ENCODE measurements at places on chromosomes 16 and 17. TPM values are rescaled to one million over a fixed set of nuclear protein-coding genes. Genes with fewer than 3 reads are reported as not detected.

- no peak overlapping the region for H3K4me3 ChIP-seq
- no peaks in the 10 kb centered on the region for H3K27me3 ChIP-seq
- DNase-seq, result no peak
- no peaks in the 10 kb centered on the region for H3K4me1 ChIP-seq
- H3K27ac ChIP-seq, result no peak overlapping the region
Observed at GRCh38 chr17:65261682-65262636, 124.8 kb downstream of the RGS9 start.

DNA sequence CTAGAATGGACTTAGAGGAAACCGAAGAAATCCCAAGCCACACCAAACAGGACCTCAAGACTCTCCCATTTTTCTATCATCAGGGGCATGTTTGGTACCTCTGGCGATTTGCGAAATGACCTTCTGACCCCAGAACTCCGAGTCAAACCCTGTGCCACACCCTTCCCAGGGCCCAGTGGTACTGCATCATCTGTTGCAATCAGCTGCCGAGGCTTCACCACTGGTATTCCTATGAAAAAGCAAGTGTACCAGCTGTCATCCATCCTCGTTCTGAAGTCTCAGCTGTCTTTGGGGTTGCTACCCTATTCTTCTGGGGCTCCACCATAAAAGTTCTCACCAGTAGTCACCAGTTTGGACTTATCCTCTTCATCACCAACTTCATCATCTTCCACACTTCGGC is 2.3 kb upstream of the RSKR start:
- no peak overlapping the region for H3K27ac ChIP-seq
- no peak overlapping the region for H3K4me3 ChIP-seq
- H3K27me3 ChIP-seq, result no peaks in the 10 kb centered on the region
- peaks cover 14% of the 10 kb centered on the region for H3K4me1 ChIP-seq

DNA sequence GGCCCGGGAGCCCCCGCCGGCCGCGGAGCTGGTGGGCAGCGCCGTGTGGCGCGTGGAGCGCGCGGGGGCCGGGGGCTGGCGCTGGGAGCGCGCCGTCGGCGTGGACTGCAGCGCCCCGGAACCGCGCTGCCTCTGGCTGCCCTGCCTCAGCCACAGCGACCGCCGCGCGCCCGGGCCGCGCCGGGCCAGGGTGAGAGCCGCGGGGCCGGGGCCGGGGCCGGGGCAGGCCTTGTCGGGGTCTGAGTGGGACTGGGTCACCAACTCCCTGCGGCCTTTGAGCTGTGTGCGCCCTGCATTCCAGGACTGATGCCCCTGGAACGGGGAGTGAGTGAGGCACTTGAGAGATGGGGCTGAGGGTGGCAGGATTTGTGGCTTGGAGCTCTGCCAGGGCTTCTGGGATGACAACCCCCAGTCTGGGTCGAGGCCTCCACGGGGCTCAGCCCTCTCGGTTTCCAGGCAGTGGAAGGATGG is 25.7 kb downstream of the ARHGAP23 start:
- H3K27ac ChIP-seq, result no peak overlapping the region
- DNase-seq, result no peak
- no peaks in the 10 kb centered on the region for H3K27me3 ChIP-seq
- no peaks in the 10 kb centered on the region for H3K36me3 ChIP-seq
- H3K4me1 ChIP-seq, result no peaks in the 10 kb centered on the region

DNA sequence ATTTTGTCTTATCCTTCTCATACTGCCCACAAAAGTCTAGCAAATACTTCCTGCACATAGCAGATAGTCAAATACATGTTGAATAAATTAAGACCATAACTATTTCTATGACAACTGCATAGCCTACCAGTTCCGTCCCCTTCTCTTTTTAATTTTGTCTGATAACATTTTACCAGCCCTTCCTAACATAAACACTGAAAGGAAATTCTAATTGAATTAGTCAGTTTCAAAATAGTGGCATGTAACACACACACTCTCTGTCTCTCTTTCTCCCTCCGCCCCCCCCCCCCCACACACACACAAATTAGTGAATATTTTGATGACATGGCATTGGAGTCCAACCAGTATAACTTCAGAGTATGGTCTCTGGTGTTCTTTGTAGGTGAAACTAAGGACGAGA is 41.8 kb downstream of the TNRC6C start:
- H3K4me1 ChIP-seq, result no peaks in the 10 kb centered on the region
- H3K27ac ChIP-seq, result no peak overlapping the region
- H3K27me3 ChIP-seq, result no peaks in the 10 kb centered on the region
- no peak overlapping the region for H3K4me3 ChIP-seq

GRCh38 chr16:53282975-53283946 is 151.0 kb upstream of the RBL2 start:
- peaks cover 27% of the 10 kb centered on the region for H3K36me3 ChIP-seq
- no peak overlapping the region for H3K27ac ChIP-seq
- no peak for DNase-seq
- H3K4me1 ChIP-seq, result no peaks in the 10 kb centered on the region

- no peak within 1 kb of the TSS for H3K4me3 ChIP-seq
- no peak within 1 kb of the TSS for H3K27ac ChIP-seq
- no peak for DNase-seq
- H3K4me1 ChIP-seq, result no peaks in the 10 kb centered on the region
- no peaks in the 10 kb centered on the region for H3K36me3 ChIP-seq
- H3K27me3 ChIP-seq, result no peaks in the 10 kb centered on the region
Observed at GRCh38 chr17:18108401-18109312, at the start of gene MYO15A. Gene MYO15A (plus strand): TSS chr17:18108756. CDS start chr17:18118801, 10,045 bp downstream.

- DNase-seq, result no peak
- H3K36me3 ChIP-seq, result no peaks in the 10 kb centered on the region
- H3K4me1 ChIP-seq, result no peaks in the 10 kb centered on the region
- no peaks in the 10 kb centered on the region for H3K27me3 ChIP-seq
Observed at GRCh38 chr16:49468611-49469310, 95.2 kb downstream of the C16orf78 start.

- no peak overlapping the region for H3K4me3 ChIP-seq
- no peaks in the 10 kb centered on the region for H3K36me3 ChIP-seq
- H3K27ac ChIP-seq, result no peak overlapping the region
- H3K27me3 ChIP-seq, result no peaks in the 10 kb centered on the region
- DNase-seq, result no peak
Observed at GRCh38 chr17:56085576-56086267, 67.6 kb upstream of the ANKFN1 start.

The UNC13D gene
- total RNA-seq, result 3.7 TPM

- H3K27ac ChIP-seq, result no peak overlapping the region
- H3K36me3 ChIP-seq, result no peaks in the 10 kb centered on the region
- no peak overlapping the region for H3K4me3 ChIP-seq
Observed at GRCh38 chr17:61463316-61464129, 11.3 kb downstream of the TBX4 start.

DNA sequence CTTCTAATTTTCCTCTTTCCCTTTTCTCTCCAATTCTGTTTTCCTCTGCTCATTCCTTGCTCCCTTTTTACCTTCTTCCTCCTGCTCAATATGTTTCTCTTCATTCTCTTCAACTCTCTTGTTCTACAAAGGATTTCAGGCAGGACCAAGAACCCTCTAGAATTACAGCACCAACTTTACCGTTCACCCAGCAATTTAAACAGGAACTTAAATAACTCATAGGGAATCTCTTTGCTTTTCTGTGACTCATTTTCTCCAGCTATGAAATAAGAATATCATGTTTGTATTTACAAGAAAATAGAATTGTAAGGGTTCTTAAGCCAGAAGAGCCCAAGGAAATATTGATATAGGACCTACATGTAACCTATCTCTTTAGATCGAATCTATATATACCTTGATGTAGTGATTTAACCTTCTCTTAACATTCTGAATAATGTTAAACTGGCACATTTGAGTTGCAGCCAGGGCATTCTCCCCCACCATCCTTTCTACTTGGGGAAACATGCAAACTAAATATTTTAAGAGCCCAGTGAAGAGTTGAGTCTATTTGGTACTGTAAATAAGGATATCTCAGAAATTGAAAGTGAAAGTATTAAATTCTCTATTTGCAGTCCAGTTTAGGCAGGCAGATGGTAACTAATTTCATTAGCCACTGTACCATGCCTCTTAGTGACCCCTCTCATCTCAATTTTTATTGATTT is 137.0 kb downstream of the ANKFN1 start:
- no peaks in the 10 kb centered on the region for H3K4me1 ChIP-seq
- DNase-seq, result no peak
- no peak overlapping the region for H3K27ac ChIP-seq
- no peaks in the 10 kb centered on the region for H3K36me3 ChIP-seq
- H3K27me3 ChIP-seq, result no peaks in the 10 kb centered on the region

DNA sequence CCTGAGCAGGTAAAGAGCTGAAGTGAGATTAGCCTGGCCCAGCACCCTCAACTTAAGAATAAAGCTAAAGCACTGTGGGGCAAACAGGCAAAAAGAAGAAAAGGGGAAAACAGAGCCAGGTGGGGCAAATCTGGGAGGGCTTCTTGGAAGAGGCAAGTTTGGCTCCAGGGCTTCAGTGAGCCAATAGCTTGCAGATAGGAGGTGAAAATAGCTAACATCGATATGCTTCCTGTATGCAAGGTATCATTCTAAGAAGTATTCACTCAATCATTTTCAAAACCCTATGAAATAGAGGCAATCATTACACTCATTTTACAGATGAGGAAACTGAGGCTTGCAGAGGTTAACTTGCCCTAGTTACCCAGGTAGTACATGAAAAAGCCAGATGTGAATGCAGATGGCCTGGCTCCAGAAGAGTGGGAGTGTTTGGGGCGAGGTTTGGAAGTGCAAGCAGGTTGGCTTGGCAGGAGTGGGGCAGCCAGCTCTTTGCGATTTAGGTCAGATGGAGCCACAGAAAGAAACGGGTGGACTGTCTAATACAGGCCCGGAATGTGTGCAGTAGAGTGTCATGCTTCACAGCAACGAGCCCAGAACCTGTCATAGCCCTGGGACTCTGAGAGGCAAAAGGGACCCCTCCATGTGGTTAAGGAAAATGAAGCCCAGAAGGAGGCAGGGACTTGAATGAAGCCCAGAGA is 5.7 kb downstream of the WNT3 start:
- no peak overlapping the region for H3K27ac ChIP-seq
- H3K27me3 ChIP-seq, result no peaks in the 10 kb centered on the region
- no peaks in the 10 kb centered on the region for H3K36me3 ChIP-seq
- no peak overlapping the region for H3K4me3 ChIP-seq
- DNase-seq, result no peak
- H3K4me1 ChIP-seq, result no peaks in the 10 kb centered on the region

Data from right lobe of liver (tissue), 6 donors.